Retinal pigment epithelial cell (primary cell): ENCODE measurements at places on chromosomes 5 and 9.
A peak's percentile ranks its signal among the peaks of the same experiment; 100 is the strongest.

DNA sequence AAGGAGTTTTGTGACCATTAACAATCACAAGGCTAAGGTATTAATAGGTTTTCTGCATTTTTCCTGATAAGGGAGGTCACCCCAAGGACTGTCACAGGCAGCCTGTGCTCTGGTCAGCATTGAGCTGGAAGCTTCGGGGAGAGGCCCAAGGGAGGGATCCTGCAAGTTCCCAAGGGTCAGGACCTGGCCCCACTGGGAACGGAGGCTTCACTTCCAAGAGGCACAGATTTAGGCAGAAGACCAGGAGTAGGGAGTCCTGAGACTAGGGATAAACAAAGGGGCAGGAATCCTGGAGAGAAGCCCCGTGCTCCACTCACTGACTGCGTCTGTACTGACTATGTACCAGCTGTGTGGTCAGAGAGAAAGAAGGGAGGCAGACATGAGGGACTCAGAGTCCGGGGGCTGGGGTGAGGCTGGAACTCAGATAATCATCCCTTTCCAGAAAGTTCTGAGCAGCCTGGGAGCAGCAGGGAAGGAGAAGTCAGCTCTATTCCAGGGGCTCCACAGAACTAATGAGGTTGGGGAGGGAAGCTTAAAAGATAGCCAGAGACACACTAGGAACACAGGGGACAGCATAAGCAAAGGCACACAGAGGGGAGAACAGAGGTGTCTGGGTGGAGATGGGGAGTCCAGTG is 37.8 kb downstream of the B4GALT1 start:
- no peak for DNase-seq

DNA sequence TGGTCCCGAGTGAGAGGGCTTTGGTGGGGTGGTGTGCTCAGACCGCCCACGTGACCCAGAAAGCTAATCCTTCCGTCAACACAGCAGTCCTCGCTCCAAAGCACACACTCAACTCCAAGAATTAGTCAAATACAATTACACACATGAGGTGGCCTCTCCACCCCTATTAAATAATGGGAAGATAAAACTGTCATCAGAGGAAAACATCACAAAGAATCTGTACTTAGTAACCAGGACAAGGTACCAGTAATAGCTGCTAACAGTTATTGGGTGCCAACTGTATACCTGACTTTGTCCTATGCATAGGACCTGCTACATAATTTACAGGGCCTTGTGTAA is 222.8 kb downstream of the HSPA4 start:
- peak; percentile 45 for DNase-seq

- no peak for DNase-seq
Measured at GRCh38 chr9:78031444-78031892, at the start of gene GNAQ. TSS of gene GNAQ (minus strand) at chr9:78031811. CDS start at chr9:78031235, 576 bp downstream.

DNA sequence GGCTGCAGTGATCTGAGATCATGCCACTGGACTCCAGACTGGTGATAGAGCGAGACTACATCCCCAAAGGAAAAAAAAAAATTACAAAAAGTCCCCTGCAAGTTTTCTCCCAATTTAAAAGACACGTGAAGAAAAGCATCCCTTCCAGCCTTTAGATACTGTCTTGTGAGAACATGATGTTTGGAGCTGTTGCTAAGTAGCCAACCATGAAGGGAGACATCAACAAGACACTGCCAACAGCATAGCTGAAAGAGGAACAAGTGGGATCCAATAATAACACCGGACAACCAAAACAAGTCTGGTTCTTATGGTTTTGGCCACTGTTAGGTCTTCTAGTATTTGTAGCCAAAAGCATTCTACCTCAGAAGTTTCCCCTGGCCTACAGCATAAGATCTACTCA is 118.9 kb upstream of the CCDC180 start:
- no peak for DNase-seq

- DNase-seq = no peak
Measured at GRCh38 chr5:150174285-150174684, 7.7 kb downstream of the CDX1 start.

GRCh38 chr9:81964218-81965171 is 21.2 kb downstream of the SPATA31D3 start:
- DNase-seq = no peak

DNA sequence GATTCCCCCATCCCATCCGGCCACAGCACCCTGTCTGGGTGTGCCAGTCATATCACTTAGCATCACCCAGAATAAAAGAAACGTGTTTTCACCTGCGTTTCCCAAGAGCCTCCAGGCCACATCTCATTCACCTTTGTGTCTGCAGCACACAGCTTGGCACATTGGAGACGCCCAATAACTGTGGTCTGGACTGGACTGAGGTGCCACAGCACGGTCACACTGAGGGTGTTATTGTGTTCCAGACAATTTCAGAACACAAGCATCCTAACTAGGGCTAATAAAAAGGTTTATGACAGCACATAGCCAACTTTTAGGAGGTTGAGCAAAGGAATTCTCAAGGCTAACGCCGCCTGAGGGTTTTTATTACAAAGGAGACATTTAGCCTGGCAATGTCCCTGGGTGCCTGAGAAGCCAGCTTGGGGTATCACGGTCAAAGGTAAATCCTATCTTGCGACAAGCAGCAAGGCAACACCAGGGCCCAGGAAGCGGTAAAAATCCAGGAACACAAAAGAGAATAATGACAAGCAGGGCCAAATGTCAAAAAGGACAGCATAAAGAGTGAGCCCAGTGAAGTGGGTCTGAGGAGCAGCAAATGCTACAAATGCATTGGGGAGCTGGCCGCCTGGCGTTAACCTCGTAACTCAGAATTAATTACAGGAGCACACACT is 3.4 kb downstream of the EPB41L4B start:
- DNase-seq = no peak

- DNase-seq = peak; percentile 29
Measured at GRCh38 chr5:97854871-97855762, 672.1 kb upstream of the RIOK2 start.

GRCh38 chr9:109264877-109265587 is 55.8 kb downstream of the EPB41L4B start:
- no peak for DNase-seq

- no peak for DNase-seq
Measured at GRCh38 chr9:133892193-133892920, 99.8 kb downstream of the VAV2 start.

GRCh38 chr5:138241688-138242571 is 28.8 kb upstream of the CDC23 start:
- DNase-seq = no peak

DNA sequence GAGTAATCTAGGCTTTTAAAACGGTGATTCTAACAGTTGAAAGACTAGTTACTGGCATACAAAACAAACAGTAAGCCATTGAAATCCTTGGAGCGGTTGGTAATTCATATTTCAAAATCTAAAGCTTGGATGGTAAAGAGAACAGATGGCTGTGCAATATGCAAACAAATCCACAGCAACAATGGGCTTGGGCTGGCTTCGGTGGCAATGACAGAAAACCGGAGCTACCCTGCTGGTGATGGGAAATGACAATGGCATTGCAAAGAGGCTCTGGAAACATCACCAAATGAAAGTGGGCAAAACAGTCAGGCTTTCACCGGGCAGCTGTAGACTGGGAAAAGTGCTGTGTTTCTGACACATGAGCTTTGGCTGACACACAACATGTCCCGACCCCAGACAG is 42.2 kb downstream of the MED27 start:
- no peak for DNase-seq

GRCh38 chr5:135890867-135891266 is 4.8 kb downstream of the IL9 start:
- DNase-seq = no peak

- no peak for DNase-seq
Measured at GRCh38 chr5:132429463-132430440, 60.2 kb downstream of the SLC22A5 start.

DNA sequence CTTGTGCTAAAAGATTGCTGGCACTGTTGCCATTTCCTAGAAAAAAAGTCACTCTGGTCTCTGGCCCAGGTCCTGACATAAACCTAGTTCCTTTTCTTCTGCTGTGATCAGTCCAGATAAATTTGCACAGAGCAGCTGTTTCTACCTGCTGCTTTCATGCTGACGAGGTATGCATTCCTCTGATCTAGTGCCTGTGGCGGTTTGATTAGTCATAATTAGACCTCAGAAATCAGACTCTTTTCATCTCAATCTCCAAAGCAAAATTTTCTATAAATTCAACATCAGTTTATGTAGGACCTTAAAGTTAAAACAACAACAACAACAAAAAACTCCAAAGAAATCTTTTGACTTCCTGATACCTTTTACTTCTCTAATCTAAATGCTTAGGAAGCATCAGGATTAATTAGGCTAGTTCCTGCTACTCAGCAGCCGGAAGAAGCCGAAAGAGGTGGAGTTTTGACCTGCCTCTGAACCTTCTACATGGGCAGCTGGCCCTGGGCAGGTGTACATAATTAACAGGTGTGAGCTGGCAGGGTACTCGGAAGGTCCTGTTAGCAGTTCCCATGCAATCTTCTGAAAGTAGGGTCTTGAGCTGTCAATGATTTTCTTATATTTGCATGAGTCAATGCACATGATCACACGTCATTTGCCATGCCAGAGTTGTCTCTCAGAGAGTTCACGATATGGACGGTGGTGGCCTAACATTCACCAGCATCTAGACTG is 83.3 kb upstream of the CCDC112 start:
- DNase-seq = no peak

DNA sequence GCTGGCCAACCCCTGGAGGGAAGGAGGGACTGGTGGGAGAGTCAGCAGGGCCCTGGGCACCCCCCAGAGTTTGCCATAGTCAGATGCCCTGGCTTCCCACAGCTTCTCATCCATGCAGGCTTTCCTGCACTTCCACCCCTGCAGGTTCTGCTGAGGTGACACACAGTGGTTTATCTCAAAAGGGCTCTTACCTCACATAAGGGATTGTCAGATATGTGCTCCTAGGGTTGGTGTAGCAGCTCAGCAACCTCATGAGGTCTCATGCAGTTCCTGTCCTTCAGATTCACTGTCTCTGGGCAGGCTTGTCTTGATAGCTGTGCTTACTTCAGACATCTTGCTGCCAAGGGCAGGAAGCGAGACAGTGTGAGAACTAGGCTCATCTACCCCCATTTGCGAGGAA is 143.4 kb downstream of the KDM4C start:
- no peak for DNase-seq

DNA sequence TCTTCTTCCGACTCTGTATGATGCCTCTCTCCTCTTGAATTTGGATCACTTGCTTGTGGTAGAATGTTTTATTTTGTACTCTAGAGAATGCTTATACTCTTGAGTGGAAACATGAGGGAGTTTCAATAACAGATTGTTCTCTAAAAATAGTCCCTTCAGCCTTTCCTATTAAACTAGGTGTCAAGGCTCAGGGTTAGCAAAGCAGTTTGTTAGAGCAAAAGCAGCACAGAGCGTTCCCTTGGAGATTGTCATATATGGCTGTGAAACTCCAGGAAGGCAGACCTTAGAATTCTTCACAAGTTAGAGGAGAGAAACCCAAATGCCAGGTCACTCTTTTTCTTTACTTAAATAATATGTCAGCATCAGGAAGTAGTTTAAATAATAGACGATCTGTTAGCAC is 33.0 kb downstream of the MAMDC2 start:
- no peak for DNase-seq

DNA sequence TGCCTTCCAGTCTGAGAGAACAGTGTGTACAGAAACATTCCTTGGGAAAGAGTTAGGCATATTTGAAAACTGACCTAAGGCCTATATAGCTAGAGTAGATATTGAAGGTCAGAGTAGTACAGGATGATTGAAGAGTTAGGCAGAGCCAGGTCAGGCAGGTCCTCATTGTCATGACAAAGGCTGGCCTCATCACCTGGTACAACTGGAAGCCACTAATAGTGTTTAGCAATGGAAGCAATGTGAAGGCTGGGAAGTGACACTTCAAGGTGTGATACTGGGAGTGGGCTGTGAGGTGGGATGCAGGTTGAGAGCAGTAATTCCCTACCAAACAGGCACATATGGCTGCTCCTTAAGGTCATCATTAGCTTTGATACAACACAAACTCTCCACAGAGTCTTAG is 123.6 kb upstream of the CCNH start:
- no peak for DNase-seq

GRCh38 chr5:116395631-116396203 is 178.9 kb downstream of the SEMA6A start:
- no peak for DNase-seq

DNA sequence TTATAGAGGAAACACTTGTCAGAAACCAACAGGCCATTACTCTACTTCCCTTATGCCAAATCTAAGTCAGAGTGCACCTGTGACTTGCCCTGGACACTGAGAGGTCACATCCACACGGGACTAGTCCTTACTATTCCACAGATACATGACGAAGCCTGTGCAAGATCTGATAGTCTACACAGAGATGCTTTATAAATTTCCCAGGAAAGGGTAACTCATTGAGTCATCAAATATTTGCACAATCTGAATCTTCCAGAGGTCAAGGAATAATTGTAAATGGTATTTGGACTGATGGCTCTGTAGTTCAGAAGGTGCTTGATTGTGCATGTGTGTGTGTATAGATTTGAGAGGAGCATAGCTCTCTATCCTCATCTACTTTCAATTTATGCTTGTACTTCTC is 55.2 kb upstream of the JAK2 start:
- DNase-seq = no peak

GRCh38 chr9:91727316-91727861 is 222.6 kb downstream of the ROR2 start:
- no peak for DNase-seq

- DNase-seq = no peak
Measured at GRCh38 chr5:95221234-95221633, 63.7 kb downstream of the MCTP1 start.

DNA sequence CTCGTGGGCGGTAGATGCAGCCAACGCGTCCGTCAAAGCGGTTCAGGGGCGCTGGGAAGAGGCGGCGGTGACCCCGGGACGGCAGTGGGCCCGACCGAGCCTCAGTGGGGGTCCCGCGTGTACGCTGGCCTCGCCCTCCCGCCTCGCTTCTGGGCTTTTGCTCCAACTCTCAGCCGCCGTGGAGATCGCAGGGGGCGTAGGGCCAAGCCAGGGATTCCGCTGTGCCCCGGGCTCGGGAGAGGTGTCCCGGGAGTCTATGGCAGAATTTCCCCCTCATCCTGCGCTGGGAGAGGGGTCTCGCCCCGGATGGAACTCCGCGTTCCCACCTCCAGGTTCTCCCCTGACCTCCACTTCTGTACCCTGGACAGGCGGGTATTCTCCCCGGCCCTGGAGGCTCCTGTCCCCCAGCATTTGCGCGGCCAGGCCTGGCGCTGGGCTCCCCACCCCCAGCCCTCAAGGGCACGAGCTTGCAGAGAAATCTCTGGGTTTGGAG is 131.9 kb downstream of the MRPL36 start:
- no peak for DNase-seq

- peak; percentile 60 for DNase-seq
Measured at GRCh38 chr5:36422952-36423351, 121.2 kb upstream of the RANBP3L start.

GRCh38 chr5:74328221-74328630 is 312.3 kb downstream of the ENC1 start:
- no peak for DNase-seq

- no peak for DNase-seq
Measured at GRCh38 chr5:67002832-67003684, 193.5 kb downstream of the CD180 start.

GRCh38 chr5:92730486-92730885 is 850.5 kb downstream of the NR2F1-AS1 start:
- DNase-seq = no peak

- no peak for DNase-seq
Measured at GRCh38 chr5:171122372-171122771, 186.7 kb upstream of the TLX3 start.
